Left ventricle myocardium inferior (tissue), 1 donor: ENCODE measurements at places on chromosomes 3 and 15. TPM values are rescaled to one million over a fixed set of nuclear protein-coding genes. Genes with fewer than 3 reads are reported as not detected.

DNA sequence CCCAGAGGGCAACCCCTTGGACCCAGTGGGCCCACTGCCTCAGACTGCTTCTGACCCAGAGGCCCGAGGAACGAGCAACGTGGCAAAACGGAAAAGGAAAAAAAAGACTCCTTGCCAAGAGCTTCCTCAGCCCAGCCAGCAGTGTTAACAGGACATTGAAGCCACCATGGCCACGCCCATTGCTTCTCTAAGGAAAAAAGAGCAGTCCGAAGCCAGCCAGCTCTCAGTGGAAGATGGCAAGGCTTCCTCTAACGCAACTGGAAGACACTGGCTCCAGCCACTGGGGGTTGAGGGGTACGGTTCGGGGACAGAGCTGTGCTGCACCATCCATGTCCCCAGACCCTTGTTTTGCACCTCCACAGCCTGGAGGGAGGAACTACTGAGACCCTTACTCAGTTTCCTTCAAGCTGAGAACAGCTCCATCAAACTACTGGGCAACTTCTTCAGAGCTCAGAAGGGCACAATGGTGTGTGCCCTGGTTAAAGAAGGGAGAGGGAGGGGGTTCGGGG, 10.7 kb downstream of the BMF start:
- H3K27ac ChIP-seq, result peak overlapping the region; percentile 91
- no peak overlapping the region for H3K4me3 ChIP-seq
- peaks cover 85% of the 10 kb centered on the region for H3K4me1 ChIP-seq
- no peaks in the 10 kb centered on the region for H3K27me3 ChIP-seq
- peak; percentile 65 for DNase-seq
- H3K36me3 ChIP-seq, result no peaks in the 10 kb centered on the region

RPL22L1 gene
- 12.4 TPM for total RNA-seq

- no peak overlapping the region for H3K27ac ChIP-seq
- H3K27me3 ChIP-seq, result no peaks in the 10 kb centered on the region
- H3K36me3 ChIP-seq, result no peaks in the 10 kb centered on the region
- H3K4me3 ChIP-seq, result no peak overlapping the region
Observed at GRCh38 chr3:122307976-122308375, 17.1 kb upstream of the CSTA start.

DNA sequence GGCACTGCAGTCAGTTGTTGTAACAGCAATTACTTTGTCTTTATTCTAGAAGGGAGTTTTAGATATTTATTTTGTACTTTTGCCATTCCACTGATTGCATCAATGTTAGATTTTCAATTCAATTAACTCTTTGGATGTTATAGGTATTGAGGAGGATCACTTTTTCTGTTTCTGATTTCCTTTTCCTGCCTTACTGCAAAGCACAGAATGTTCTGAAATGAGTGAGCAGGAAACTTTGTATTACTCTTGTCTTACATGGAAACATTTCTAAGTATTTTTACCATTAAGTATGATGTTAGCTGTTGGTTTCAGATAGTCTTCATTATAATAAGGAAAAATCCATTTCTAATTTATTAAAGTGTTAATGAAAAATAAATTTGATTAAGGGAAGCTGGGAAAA, 80.5 kb downstream of the OSBPL10 start:
- no peaks in the 10 kb centered on the region for H3K27me3 ChIP-seq
- DNase-seq, result no peak
- H3K4me1 ChIP-seq, result no peaks in the 10 kb centered on the region
- no peaks in the 10 kb centered on the region for H3K36me3 ChIP-seq

- H3K27me3 ChIP-seq, result peaks cover 41% of the 10 kb centered on the region
- no peak overlapping the region for H3K4me3 ChIP-seq
- H3K27ac ChIP-seq, result no peak overlapping the region
Observed at GRCh38 chr15:34679291-34679690, 75.5 kb downstream of the GJD2 start.

CLEC3B gene
- total RNA-seq, result 80.8 TPM

GRCh38 chr15:66560856-66561525, 4.8 kb downstream of the LCTL start:
- no peak overlapping the region for H3K27ac ChIP-seq
- no peak for DNase-seq
- H3K36me3 ChIP-seq, result no peaks in the 10 kb centered on the region
- no peak overlapping the region for H3K4me3 ChIP-seq

DNA sequence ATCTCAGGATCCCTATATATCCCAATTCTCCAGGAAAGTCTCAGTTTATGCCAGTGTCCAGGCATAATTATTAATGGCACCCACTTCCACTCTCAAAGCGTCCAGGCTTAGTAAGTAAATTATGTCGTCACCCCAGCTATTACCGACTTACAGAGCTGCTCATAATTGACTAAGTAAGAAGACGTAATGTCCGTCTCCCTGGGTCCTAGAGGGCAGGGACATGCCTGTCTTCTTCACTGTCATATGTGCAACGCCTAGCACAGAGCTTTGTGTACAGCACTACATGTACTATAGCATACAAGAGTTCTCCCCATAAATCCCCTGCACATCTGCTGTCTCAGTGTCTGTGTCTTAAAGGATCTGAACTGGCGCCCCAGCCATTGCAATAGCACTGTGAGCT, 23.9 kb upstream of the HRH1 start:
- H3K36me3 ChIP-seq, result no peaks in the 10 kb centered on the region
- no peak overlapping the region for H3K4me3 ChIP-seq
- no peak for DNase-seq
- H3K4me1 ChIP-seq, result no peaks in the 10 kb centered on the region
- no peak overlapping the region for H3K27ac ChIP-seq
- peaks cover 18% of the 10 kb centered on the region for H3K27me3 ChIP-seq

- H3K36me3 ChIP-seq, result no peaks in the 10 kb centered on the region
Observed at GRCh38 chr3:151290673-151291072, 12.3 kb upstream of the P2RY14 start.

FMN1 gene
- total RNA-seq, result 4.5 TPM

PLD1 gene
- total RNA-seq, result 59.5 TPM

DNA sequence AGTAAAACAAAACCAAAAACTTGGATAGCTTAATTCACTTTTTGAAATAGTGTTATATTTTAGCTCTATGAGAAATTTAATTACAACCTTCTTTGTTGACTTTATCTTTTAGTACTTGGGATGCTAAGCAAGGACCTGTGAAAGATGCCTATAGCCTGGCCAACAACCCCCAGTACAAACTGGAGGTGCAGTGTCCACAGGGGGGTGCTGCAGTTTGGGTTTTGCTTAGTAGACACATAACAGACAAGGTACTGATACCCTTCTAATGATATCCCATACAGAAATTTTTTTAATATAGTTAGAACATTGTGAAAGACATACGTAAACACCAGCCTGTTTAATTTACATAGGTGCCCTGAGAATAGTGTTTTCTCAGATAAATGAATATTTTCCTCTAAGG, 35.3 kb downstream of the CAPN7 start:
- H3K4me3 ChIP-seq, result no peak overlapping the region
- peaks cover 5% of the 10 kb centered on the region for H3K4me1 ChIP-seq
- no peak for DNase-seq
- no peak overlapping the region for H3K27ac ChIP-seq
- H3K27me3 ChIP-seq, result no peaks in the 10 kb centered on the region

SLC27A2 gene
- total RNA-seq, result not detected
